Lung (tissue), 17 donors: ENCODE measurements at places on chromosomes 16 and 17.

DNA sequence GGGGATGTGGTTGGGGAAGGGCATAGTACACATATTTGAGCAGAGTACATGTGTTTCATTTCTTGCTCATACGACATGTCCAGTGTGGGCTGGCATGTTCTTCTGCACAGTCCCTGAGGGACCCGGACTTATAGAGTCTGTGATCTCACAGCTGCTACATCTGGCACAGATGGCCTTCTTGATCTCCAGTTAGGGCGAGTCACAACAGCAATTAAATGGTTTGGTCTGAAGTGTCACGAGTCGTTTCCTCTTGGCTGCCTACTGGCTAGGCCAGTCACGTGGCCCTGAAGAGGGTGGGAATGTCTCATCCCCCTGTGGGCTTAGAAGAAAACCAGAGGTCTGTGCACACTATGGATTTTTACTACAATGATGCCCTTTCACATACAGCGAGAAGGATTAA is 443.6 kb downstream of the WWOX start:
- DNase-seq = no peak

GRCh38 chr16:12455287-12455798 is 348.3 kb downstream of the CPPED1 start:
- DNase-seq = peak; percentile 36

DNA sequence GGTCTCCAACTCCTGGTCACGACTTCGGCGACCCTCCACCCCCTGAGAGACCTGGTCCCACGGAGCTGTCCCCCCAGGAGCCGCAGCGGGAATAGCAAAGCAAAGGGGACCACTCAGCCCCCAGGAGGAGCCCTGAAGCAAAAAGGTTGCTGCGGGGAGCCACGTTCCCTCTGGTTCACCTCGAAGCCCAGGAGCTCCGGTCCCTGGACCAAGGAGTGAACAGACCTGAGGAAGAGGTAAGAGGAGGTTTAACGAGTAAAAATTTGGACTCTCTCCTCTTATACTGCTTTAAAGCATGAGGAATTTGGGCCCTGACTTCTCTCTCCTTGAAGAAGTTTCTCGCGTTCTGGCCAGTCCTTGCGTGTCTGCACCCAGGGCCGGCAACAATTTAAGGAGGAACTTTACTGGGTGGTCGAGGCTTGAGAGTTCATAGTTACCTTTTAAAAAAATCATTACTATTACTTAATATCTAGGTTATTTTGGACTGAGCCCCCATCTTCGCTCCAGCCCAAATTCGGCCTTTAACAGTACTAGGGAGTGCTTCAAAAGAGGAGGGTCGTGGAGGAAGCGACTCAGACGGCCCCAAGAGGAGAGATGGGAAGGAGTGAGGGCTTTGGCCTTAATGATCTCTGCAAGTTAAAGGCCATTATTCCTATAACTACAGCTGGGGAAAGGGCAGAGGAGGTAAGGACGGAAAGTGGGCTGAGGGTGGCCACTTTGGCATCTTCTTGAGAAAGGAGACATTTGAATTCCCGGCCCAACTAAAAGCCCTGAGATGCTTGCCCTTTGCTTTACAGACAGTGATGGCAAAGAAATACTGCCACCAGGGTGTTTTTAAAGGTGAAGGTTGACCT is 16.9 kb upstream of the HOXB9 start:
- no peak for DNase-seq

GRCh38 chr16:27234603-27235002 is 31.3 kb downstream of the KDM8 start:
- DNase-seq = no peak

GRCh38 chr17:79008666-79009387 is 737 bp downstream of the CANT1 start:
- no peak for DNase-seq

- peak; percentile 49 for DNase-seq
Observed at GRCh38 chr16:84237994-84238750, 1.6 kb downstream of the KCNG4 start.

- no peak for DNase-seq
Observed at GRCh38 chr17:16349431-16349830, 3.8 kb downstream of the CENPV start.
